Choroid plexus epithelial cell (primary cell): ENCODE measurements at places on chromosomes 5 and 9.

DNA sequence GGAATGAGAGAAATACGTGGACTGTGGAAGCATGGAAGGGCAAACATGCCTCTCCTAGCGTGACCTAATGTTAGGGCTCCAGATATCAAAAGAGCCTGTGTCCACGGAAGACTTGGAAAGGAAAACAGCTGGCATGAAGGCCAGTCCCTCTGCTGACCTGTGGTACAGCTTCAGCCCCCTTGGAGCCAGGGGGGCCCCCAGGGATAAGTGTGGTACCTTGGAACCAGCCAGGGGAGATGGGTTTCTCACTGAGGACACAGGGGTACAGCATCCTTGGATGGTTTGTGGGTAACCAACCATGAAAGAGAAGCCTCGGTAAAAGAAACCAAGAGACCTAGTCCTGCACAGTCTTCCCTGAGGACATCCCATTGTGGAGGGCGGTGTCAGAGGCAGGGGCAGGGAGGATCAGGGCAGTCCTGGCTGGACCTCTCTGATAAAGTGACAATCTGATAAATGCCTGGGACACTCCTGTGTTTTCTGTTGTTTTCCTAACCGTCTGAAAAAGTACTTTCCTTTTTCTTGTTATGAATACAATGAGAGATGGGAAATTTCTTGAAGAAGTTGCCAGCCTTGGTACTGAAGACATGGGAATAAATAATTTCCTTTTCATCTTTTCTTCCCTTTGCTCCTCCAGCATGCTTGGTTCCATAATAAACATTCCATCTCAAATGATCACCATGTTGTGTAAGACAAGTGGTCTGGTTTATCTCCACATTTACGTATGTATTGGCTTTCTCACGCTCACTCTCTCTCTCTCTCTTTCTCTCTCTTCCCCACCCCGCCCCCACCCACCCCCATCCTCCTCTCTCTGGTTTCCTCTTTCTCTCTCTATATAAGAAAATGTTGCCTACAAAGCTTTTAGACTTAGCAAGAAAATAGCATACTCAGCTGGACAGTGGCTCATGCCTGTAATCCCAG, 102.1 kb downstream of the SUSD1 start:
- peak; percentile 95 for DNase-seq

- DNase-seq = peak; percentile 20
These were observed 454.9 kb downstream of the PRR16 start for GRCh38 chr5:120919017-120919416.

GRCh38 chr5:57552033-57552432, 69.4 kb upstream of the ACTBL2 start:
- no peak for DNase-seq

DNA sequence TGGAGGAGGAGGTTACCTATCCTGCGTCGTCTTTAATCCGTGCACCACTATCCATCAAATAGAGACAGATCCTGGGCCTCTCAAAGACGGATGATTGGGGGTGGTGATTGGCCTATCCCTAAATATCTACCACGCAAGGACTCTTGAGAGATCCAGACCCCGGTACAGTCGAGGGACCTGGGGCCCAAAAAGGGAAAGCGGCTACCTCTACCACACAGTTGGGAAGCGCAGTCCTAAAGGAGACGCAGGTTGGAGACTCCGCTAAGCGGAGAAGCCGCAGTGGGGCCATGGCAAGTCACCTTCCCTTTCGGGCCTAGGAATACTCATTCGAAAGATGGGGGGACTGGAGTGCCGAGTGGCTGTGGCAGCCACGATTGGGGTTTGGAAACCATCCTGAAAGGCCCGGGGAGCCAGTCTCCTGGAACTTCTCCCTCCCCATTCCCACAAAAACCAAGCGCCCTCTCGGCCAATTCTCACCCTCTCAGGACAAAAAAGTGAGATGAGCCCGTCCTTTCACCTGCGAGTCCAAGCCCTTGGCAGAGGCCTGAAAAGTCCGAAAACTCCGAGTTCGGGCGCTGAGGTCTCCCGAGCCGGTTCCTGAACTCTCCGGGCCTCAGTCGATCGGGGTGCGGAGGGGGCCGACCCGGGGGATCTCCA, 499 bp upstream of the FOXE1 start:
- DNase-seq = no peak

- DNase-seq = peak; percentile 40
These were observed 176.9 kb downstream of the PALM2AKAP2 start for GRCh38 chr9:109956717-109957440.

GRCh38 chr5:109880907-109881685, 191.4 kb downstream of the MAN2A1 start:
- DNase-seq = peak; percentile 23

GRCh38 chr5:2156358-2157059, 273.8 kb upstream of the IRX4 start:
- DNase-seq = no peak

DNA sequence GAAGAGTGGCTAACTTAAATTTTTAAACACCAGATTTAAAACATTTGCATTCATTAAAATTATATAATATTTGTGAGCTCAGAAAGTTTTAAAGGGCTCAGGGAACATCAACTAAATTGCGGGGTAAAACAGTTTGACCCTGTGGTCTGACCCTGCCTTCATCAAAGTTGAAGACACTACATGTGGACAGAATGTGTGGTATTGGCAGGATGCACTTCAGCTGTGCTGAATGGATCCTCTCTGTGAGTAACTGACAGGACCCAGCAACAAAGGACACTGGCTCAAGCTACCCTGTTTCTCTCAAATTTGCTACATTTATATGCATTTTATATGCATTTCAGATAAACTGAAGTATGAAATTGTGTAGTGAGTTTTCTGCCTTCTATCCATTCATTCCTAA, 288.5 kb downstream of the ZNF608 start:
- DNase-seq = no peak

DNA sequence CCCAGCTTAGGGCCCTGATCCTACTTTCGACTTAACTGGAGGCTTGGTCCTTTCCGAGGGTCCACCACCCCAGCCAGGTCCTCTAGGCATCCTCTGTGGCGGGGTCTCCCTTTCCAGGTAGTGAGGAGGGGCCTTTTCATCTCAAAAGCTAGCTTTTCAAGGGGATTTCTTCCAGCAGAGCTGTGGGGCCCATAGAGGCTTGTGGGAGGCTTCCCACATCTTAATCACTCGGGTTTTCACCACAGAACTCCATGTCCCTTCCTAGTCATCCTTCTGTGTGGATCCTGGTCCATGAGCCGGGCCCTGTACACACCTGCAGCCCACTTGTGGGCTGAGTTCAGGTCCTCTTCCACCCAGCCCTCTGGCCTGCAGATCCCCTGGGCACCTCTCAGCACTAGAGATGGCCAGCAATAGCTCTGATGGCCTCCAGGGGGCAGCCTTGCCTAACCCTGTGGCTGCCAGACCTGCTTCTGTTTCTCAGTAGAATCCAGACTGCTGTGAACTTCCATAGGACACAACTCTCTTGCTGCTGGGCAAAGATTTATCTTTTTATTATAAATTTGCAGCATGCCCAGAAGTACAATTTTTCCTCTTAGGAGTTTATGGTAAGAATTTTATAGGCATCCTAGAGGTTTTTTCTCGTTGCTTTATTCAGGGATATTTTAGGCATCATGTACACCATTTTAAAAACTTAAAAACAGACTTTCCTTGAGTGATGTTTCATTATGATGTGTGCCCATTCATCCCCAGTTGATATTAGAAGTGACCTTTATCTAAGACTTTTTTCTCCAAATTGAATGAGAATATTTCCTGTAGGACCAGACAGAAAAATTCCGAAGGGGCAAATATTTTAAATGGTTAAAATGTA, 208.9 kb downstream of the TRIO start:
- DNase-seq = peak; percentile 86

DNA sequence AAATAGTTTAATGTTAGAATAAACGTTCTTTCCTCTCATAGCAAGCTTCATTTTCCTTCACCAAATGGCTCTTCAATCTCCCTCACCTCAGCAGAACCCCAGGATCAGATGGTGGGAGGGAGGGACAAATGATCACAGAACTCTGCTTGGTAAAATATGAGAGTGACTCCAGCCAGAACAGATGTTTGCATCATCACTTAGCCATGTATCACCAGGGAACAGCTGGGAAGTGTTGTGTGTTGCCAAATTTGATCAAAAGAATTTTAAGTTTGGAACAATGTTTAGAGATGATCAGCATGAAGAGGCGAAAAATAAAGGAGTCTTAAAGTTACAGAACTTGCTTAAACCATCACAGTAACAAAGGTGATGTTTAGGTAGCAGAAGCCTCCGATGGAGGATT, 115.7 kb downstream of the FRMD3 start:
- DNase-seq = peak; percentile 59

DNA sequence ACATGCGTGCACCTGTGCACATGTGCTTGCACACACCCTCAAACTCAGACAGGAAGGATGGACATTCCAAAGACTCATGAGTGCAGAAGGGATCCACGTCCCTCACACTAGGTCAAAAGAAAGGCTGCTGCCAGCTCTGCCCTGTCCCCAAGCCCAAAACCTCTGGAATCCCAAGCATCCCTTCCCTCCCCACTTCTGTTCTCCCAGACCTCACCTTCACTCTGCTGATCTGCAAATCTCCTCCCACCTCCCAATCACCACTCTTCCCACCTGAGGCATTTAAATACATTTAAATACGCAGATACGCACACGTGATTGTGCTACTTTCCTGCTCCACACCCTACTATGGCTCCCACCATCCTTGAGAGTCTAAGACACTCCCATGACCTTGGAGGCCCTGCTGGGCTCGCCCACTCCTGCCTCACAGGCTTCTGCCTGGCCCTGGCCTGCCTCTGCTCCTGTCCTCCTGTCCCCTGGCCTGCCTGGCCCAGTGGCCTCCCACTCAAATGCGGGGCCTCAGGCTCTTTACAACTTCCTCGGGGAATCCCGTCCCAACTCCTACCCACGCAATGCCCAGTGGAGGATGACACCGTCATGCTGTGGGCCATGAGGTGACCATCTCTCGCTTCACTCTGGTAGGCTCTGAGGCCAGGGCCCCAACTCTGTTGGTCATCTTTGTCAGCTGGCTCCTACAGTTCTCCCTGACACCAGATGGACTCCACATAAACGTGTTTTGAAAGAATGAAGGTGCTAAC, 478.4 kb upstream of the DAP start:
- DNase-seq = no peak

GRCh38 chr5:173020154-173020581, 36.0 kb upstream of the CREBRF start:
- DNase-seq = no peak

- DNase-seq = no peak
These were observed 1813.9 kb upstream of the CDH6 start for GRCh38 chr5:29379619-29380018.

GRCh38 chr5:4643960-4644359, 496.2 kb upstream of the ADAMTS16 start:
- no peak for DNase-seq

DNA sequence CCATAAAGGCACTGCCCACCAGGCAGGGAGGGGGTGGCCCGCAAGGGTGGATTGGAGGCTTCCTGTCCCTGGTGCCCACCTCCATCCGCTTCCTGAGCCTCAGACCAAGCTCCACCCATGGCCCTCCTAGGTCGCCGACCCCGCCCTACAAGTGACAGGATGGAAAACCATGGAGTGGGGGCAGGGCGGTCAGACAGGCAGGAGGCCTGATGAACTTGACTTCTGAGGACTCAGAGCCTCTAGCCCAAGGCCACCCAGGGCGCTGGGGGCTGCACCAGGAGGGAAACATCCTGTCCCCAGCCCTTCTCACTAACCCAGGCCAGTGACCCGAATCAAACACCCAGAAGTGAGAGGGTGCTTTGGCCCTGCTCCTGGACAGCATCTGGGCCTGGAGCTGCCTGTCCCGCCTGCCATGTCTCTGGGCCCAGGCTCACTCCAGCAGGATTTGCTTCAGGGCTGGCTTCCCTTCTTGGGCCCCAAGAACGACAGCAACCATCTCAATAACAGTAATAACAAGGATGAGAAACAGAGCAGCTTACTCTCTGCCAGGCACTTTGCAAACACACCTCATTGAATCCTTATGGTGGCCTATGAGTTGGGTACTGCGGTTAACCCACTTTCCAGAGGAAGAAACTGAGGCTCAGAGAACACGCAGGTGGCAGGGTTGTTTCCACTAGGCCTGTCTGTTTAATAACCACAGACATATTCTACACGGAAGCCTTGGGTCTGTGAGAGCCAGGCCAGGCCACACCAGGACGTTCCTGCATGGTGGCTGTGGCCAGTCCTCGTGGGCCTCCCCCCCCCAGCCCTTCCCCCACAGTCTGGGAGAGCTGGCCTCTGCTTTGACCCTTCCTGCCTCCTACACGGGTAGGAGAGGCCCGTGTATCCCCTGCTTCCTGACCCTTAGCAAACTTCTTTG, 4.4 kb upstream of the ST6GALNAC6 start:
- DNase-seq = no peak

DNA sequence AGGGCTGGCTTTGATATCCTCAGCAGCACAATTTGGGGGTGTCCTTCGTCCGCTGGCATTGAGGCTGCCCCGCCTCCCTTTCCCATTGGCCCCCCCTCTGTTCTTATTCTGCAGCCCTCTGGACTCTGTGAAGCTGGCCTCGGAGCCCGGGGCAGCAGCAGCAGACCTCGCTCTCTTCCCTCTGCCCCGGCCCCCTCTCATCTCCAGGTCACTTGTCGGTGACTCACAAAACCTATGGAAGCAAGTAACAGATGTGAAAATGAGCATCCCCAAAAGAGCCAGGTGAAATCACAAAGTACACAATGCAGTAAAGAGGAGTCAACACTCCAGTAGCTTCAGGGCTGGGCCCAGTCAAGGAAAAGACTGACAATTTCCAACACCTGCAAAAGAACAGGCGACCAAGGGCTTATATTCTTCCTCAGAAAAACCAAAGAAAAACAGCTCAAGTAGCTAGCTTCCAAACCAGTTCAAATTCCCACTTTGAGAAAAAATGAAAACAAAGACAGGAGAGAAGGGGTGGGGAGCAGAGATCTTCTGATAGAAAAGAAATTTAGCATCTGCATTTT, 97.5 kb downstream of the ZNF608 start:
- no peak for DNase-seq

DNA sequence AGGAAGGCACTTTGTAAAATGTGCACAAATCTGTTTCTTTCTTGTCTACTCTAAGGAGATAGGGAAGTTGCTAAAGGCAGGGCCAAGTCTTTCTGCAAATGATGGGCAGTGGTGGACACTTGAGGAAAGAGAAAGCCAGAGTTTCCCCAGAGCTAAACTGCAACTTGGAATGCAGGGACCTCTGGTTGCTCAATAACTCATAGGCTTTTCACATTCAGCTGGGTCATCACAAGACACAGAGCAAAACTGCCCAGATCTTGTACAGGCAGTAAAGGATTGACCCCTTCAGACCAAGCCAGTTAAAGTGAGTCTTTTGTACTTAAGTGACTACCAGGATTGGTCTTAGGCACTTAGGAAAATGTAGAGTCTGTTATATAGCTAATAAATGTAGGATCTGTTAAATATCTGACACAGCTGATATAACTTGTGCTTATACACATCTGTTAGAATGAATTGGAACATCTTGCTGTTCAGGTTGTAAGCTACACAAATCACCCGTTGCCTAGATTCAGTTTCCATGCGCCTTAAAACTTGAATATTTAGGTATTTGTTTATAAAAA, 13.5 kb upstream of the AGXT2 start:
- peak; percentile 79 for DNase-seq

DNA sequence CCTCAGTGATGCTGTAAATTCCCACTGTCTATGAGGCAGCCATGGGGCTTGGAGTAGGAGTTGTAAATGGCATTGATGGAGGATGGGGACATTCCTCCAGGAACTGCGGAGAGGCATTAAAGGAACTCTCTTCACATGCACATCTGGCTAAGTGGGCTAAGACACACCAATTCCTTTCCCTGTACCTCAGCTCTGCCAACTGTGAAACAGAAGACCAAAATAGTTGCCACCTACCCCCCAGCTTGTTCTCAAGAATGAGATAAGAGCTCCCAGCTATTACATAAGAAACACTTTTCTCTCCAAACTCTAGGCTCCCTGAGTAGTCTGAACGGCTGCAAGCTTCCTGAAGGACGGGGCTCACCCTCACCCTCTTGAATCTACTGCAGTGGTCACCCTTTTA, 144.6 kb upstream of the SLC30A5 start:
- DNase-seq = no peak

- DNase-seq = no peak
These were observed 19.1 kb upstream of the KCNMB1 start for GRCh38 chr5:170408226-170408625.
